GM04503 (cell line): ENCODE measurements at places on chromosomes 2 and 18.

GRCh38 chr2:233117811-233118647 is 57.9 kb downstream of the INPP5D start:
- no peak for DNase-seq

DNA sequence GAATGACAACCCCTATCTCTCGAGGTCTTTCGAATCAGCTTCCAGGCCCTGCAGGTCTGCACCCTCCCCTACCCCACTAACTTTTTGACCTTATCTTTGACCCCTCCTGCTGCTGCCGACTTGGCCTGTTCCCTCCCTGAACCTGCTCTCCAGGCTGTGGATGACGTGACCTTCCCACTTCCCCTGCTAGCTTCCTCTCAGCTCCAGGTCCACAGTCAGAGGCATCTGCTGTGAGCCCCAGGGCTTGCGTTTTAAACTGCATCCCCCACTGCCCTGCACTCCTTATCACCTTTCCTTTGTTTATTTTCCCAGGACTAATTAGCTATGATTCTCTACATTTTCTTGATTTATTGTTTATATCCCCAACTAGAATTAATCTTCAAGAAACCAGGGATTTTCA is 71.2 kb upstream of the ALKAL2 start:
- no peak for DNase-seq

DNA sequence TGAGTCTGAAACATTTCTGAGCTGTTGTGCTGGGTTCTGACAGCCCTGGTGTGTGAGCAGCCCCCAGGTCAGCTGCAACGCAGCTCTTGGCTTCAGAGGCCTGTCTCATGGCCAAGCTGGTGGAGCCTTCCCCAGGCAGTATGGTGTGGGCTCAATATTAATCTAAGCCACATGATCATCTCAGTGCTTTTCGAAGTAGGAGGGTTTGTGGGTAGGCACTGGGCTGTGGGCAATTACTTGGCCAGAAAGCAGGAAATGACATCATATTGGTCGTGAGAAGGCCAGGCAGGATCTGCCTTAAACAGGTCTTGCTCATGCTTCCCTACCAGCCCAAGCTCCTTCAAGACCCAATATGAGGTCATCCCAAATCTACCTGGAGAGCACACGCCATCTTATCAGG is 26.9 kb downstream of the LOXHD1 start:
- no peak for DNase-seq

- peak; percentile 90 for DNase-seq
Measured at GRCh38 chr2:235021752-235022151, 69.9 kb downstream of the SH3BP4 start.

DNA sequence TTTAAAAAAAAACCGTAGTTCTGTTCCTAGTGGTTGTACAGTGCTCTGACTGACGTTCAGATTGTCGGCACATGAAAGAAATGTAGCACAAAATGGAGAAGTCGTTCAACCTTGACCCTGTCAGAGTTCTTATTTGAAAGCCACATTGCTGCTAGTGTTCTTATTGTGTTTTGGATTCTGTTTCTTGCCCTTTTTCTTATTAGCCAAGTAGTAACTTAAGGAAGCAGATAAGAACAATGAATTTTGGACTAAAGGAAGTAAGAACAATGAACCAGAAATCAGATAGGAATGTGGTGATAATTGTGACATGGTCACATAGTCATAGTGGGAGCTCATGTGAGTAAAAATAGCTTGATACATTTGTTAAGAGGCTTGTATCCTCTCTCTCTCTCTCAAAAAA is 45.9 kb downstream of the RPIA start:
- DNase-seq: peak; percentile 44

DNA sequence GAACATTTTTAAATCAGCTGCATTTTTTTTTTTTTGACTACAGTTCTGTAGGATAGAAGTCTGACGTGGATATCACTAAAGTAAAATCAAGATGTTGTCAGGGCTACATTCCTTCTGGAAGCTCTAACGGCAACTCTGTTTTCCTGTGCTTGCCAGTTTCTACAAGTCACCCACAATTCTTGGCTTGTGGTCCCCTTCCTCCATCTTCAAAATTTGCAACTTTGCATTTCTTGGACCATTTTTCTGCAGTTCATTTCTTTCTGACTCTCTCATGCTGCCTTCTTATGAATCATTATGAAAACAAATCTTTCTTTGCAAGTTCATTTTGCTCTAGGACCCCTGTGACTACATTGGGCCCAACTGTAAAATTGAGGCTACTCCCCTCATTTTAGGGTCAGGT is 367.9 kb downstream of the DSC3 start:
- DNase-seq: no peak

GRCh38 chr2:216635171-216635570 is 2.0 kb downstream of the IGFBP2 start:
- DNase-seq: no peak

DNA sequence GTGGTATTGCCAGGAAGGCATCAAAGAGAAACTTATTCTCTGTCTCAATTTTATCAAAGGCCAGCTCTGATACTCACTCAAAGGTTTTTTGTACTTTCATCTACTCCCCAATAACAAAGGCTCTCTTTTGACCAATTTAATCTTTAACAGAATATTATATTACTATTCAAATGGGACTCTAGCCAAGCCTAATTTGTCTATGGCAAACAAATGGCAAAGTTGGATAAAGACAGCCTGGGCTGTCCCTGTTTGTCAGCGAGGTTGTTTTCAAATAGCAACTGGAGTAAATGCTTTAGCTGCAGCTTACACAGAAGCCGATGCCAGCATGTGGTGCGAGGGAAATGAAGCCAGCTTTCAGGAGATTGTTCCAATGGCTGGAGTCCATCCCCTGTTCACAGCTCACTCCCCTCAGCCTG is 80.1 kb upstream of the CTNNA2 start:
- no peak for DNase-seq

GRCh38 chr18:21575656-21576055 is 24.8 kb downstream of the ESCO1 start:
- no peak for DNase-seq

DNA sequence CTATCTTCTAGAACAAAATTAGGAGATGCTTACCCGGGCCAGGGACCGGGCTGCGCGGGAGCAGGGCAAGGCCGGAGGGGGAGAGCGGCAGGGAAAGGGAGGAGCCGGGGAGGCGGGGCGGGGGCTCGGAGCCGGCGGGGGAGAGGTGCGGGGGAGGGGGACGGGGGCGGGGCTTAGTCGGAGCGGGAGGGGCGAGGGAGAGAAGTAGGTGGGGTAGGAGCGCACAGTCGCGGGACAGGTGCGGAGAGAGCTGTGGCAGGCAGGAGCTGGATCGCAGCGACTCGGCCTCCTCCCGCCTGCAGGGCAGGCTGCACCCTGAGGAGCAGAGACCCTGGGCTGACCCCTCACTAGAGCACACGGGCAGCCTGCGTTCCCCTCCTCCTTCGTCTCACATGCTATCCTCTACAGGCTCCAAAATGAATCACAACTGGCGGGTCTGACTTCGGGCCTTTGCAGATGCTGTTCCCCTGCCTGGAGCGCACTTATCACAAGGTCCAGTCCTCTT is 290.3 kb downstream of the CELF4 start:
- DNase-seq: no peak

GRCh38 chr2:160941290-160941846 is 218.9 kb upstream of the TANK start:
- no peak for DNase-seq

DNA sequence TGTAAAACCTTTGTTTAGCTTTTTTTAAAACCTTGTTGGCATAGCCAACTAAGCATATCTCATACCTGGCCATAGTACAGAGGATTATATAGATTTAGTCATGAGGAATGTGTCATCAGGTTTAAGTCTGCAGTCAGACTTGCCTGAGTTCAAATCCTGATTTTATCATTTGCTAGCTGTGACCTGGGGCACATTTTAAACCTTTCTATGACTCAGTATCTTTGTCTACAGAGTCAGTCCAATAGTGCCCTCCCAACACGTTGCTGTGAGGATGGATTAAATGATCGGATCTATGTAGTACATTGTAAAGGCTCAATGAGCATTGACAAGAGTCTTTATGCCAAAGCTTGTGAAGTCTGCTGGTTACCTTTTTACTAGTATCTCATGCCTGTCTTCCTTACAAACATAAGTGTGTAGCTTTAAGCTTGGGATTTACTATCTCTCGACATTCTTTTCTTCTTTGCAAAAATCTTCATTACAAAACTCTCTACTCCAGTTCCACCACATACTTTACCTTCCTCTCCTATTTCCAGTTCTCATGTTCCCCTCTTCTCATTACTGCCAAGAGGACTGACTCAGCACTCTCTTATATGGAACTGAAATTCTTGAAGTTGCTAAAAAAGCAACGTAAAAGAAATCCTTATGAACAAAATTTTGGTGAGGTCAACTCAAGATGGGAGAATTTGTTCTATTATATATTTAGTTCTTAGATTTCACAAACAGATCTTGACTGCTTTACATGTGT is 68.1 kb upstream of the RBMS1 start:
- DNase-seq: no peak

DNA sequence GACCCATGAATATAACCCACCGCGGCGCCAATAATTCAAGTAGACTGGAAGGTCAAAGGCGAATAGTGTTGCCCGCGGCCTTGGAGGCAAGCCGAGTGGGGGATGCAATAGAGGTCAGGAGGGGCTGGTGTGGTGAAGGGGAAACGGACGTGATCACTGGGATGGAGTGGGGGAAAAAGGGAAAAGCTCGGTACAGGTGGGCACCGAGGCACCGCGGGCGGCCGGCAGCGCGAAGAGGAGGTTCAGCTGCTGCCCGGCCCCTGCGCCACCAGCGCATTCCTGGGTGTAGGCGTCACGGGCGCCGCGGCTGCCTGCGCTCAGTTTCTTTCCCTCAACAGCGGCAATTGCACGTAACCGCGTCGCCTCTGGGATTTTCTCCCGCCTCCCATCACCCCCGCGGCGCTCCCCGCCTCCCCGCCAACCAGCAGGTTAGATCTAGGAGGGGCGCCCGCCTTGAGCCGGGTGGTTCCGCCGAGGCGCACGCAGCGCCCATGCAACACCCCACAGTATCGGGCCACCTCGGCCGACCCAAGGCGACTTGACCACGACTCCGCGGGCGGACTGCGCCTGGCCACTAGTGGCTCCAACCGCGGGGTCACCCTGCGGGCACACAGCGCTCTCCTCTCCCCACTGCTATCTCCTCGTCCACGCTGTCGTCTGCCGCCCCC is 1.5 kb downstream of the RND3 start:
- DNase-seq: no peak

DNA sequence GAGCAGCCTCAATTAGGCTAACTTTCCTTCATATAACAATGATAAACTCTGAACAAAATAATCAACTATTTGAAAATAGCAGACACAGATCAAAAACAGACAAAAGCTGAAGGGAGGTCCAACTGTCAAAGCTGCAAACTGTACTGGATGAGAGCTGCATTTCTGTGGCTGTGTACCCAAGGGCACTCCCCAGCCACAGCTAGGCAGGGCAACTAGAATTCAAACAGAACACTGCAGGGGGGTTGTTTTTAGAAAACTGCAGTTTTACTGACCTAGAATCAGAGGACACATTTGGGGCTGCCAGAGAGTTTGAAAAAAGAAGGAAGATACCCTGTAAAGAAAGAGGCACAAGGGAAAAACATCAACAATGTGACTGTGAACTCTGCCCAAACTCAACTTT is 56.8 kb downstream of the SMAD2 start:
- no peak for DNase-seq

DNA sequence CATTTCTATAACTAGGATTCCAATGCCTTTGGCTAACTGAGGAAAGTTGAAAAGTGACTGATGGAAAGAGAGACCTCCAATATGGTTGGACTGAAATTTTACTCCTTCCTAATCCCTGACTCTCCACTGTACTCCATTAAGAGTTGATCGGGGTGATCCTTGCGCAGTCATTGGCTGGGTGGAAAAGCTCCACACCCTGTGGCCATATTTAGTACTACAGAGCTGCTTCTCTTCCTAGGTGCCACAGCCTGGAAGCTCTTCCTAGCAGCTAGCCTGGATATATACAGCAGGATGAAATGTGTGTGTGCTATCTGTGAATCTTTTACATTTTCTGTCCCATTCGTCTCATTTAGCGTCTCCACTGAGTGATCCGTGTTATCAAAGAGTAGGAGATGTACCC is 71.2 kb downstream of the MEP1B start:
- no peak for DNase-seq

GRCh38 chr2:182506606-182507005 is 79.8 kb upstream of the PDE1A start:
- no peak for DNase-seq

GRCh38 chr2:122307763-122308162 is 552.3 kb downstream of the TSN start:
- DNase-seq: no peak

- no peak for DNase-seq
Measured at GRCh38 chr2:240411261-240412160, 24.0 kb upstream of the GPC1 start.

DNA sequence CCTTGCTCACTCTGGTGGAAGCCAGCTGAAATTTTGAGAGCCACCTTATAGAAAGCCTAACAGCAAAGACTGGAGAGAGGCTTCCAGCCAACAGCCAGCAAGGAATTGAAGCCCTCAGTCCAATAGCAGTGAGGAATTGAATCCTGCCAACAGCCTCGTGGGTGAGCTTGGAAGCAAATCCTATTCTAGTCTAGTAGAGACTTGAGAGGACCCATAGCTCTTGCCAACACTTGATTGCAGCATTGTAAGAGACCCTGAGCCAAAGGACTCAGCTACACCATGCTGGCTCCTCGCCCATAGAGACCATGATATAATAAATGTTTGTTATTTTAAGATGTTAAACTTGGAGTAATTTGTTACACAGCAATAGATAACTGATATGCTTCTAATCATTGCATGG is 403.0 kb upstream of the TNP1 start:
- no peak for DNase-seq

DNA sequence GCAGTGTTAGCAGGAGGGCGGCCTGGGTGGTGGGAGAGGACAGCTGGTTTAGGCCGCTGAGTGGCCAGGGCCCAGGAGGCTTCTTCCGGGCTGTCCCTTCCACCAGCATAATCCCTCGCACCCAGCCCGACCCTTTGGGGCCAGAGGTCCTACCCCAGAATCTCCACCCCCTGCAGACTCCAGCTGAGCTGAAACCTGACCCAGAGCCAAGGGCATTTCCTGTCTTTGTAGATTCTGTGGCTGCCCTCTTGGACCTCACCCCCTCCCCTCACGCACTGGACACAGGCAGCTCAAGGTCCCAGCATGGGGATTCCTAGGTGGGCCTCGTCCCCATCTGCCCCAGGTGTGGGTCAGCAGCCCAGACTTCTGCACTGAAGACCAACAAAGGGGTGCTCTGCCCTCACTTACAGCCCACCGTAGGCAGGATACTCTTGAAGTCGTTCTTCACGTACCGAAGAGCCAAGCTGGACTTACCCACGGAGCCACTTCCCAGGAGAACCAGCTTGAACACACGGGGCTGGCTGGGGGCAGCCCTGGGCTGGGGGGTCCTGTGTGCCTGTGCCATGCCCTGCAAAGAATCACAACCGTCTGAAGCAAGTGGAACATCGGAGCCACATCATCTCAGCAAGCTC is 4.8 kb downstream of the RAB17 start:
- DNase-seq: no peak
